ENCODE measurements at places on chromosomes 3 and 15.
A peak's percentile ranks its signal among the peaks of the same experiment; 100 is the strongest.

- no peak for DNase-seq
Measured at GRCh38 chr3:5165698-5166097, 21.8 kb upstream of the EDEM1 start.

DNA sequence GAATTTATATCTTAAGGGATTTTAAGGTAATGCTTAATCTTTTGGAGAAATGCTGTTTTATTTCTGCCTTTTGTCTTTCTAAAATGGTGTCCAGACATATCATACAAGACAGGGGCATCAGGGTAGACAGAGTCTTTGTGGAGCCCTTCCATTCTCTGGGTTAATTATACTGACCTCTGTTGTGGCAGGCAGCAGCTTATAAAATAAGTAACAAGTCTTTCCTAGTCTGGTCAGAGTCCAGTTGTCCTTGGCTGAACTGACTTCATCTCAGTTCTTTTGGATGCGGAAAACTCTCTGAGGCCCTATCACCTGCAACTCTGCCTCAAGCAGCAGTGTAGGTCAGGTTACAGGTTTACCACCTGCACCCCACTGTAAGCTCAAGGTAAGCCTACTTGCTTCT lies 19.2 kb downstream of the MYNN start:
- no peak for DNase-seq

- peak; percentile 80 for DNase-seq
Measured at GRCh38 chr3:190811775-190812480, 50.6 kb downstream of the GMNC start.

DNA sequence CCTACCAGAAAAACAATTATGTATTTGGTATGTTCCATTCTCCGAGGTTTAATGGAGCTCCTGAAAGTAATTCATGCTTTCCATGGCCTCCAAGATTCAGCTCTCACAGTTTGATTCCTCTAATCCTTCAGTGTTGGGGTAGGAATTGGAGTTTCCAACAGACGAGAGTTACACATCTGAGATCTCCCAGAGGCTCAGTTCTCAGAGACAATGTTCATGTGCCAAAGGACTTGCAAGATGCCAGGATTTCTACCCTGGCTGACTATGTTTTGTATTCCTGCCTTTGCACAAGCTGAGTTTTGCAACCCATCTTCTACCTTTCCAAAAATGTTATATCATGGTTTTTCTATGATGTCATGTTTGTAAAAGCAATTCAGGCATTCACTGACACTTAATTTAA lies 322.9 kb downstream of the ERC2 start:
- DNase-seq, result no peak

DNA sequence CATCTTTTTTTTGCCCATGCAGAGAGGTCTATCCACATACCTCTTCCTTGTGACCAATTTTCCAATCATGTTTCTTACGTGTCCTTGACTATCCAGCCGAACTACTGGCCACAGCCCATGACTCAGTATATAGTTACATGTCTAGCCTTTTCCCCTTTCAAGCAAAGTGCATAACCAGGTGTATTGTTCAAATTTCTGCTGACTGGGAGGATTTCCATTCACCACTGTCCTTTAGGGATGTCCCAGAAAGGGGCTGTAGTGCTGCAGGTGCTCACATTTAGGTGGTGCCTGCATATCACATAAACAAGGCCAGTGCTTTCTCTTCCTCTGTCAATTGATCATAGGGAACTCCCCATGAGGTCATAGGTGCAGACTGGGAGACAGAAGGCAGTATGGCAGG lies 69.4 kb upstream of the ALDH1A3 start:
- no peak for DNase-seq

DNA sequence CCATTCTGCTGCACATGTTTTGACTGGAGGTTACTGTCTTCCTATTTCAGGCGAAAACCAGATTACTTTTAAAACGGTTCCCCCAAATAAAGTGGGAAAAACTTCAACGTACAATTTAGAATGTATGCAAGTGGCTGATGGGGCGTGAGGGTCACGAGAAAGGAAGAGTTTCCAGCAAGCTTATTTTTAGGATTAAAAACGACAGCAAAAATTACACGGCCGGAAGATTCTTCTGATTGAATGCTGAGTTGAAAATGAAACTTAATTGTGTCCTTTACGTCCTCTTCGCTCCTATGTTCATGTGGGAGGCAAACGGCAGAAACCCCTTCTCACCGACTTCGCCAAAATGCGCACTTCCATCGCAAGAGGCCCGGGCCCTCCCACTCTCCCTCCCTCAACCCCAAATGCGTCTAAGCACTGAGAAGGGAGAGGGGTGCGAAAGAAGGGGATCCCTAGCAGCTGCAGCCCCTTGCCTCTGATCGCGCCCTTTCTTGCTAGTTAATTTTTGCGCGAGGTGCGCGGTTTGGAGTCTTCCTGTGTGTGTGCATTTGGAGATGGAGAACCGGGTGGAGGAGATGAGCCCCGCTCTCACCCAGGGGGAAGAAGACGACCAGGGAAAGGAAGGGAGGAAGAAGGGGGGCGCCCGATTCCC lies 656 bp downstream of the CD47 start:
- DNase-seq, result peak; percentile 64

DNA sequence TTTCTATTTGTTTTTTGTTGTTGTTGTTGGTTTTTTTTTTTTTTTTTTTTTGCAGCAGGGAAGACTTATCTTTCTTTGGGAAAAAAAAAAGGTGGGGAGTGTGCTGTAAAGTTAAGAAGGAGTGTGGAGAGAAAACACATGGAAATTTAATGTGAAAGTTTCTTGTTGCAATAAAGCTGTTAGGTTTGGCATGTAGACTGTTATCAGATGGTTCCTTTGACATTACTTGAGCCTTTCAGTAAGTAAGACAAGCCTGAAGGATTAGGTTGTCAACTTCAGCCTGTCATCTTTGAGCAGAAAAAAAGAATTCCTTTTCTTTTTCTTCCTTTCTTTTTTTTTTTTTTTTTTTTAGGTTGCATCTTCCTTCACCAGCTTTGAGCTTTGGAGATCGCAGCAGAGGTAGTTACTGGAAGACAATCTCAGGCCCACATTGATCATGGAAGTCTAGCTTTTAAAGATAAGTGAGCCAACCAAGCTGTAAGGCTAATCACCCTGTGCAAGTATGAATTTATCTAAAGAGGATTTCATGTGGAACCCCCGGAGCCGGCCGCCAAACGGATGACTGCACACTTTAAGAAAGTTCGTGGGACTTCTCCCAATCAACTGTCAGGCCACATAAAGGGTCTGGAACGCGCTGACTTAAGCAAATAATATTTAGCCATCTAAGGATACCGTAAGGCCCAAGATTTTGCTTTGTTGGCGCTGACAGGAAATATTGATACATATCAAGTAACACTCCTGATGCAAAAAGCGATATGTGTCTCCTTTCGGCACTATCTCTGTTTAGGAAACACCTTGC lies 1040.1 kb upstream of the NR2F2 start:
- DNase-seq, result no peak

GRCh38 chr15:95162069-95162468 lies 930.7 kb downstream of the MCTP2 start:
- no peak for DNase-seq

DNA sequence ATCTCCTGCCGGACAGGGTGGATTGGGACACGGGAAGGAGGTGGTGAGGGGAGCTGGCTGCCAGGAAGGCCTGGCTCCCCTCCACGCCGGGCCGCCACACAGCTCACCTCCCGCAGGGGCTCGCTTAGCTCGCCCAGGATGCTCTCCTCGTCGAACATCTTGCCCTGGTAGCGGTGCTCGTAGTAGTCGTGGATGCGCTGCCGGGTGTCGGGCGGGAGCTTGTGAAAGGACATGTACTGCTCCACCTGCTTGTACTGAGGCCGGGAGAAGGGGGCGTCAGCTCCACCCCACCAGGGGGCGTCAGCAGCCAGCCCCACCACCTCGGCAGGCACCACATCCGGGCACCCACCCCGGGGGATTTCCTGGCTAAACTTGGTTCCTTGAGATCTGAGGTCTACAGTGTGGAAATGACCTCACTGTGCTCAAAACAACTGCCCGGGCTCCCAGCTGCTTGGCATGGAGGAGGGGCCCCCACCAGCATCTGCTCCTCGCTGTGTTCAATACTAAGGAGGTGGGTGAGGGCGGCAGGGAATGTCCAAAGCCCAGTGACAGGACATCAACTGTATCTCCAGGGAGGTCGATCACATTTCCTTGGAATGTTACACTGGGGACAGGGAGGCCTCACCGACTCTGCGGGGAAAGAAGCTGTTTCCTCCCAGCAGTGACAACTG lies 43.4 kb downstream of the HCN4 start:
- DNase-seq, result no peak

- peak; percentile 76 for DNase-seq
Measured at GRCh38 chr3:169387751-169388696, 275.5 kb downstream of the MECOM start.

DNA sequence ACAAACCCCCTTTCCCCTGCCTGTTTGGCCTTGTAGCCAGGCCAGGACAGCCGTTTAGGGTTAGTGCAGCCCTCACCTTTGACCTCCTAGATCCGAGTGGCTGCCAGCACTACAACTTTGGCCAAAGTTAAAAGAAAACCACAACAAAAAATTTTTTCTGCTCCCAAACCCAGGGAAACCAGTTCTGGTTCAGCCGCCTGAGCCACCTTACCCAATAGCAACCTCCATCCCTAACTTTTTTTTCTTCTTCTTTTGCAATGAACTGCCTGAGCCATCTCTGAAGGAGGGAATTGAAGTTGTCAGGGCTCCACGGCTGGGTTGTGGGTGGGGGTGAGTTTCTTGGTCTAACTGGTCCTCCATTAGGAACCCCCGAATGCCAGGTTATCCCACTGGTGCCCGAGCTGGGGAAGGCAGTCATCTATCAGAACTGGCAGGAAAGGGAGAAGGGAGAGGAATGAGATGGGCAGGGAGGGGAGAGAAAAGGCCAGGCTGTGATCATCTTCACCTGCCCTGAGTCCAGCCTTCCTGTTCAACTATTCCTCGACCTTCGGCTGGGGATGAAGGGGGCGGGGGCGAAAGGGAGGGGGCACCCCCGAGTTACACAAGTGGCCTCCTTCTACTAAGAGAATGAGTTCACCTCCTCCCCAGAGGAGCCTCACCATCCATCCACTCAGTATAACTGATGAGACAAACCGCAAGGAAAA lies 6.2 kb upstream of the NR2F2 start:
- peak; percentile 7 for DNase-seq

- DNase-seq, result no peak
Measured at GRCh38 chr15:77647961-77648360, 15.2 kb upstream of the LINGO1 start.

- no peak for DNase-seq
Measured at GRCh38 chr3:102577082-102577789, 142.4 kb downstream of the ZPLD1 start.

DNA sequence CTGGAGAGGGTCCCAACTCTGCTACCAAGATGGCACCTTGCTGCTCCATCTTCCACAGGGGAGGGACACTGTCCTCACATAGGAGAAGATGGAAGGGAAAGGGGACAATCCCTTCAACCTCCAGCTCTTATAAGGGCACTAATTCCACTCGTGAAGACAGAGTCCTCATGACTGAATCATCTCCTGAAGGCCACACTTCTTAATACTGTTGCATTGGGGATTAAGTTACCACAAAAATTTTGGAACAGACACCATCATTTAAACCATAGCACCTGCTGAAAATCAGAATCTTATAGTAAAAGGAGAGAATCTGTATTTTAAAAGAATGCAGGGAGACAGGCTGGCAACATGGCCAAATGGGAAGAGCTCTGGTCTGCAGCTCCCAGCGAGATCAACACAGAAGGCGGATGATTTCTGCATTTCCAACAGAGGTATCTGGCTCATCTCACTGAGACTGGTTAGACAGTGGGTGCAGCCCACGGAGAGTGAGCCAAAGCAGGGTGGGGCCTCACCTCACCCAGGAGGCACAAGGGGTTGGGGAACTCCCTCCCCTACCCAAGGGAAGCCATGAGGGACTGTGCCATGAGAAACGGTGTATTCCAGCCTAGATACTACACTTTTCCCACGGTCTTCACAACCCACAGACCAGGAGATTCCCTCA lies 69.4 kb upstream of the LIPC start:
- DNase-seq, result no peak

GRCh38 chr3:46536758-46537157 lies 29.3 kb downstream of the LRRC2 start:
- DNase-seq, result no peak

GRCh38 chr15:63088533-63089245 lies 33.0 kb upstream of the LACTB start:
- DNase-seq, result no peak

- peak; percentile 79 for DNase-seq
Measured at GRCh38 chr3:119257654-119258410, 17.2 kb upstream of the B4GALT4 start.

DNA sequence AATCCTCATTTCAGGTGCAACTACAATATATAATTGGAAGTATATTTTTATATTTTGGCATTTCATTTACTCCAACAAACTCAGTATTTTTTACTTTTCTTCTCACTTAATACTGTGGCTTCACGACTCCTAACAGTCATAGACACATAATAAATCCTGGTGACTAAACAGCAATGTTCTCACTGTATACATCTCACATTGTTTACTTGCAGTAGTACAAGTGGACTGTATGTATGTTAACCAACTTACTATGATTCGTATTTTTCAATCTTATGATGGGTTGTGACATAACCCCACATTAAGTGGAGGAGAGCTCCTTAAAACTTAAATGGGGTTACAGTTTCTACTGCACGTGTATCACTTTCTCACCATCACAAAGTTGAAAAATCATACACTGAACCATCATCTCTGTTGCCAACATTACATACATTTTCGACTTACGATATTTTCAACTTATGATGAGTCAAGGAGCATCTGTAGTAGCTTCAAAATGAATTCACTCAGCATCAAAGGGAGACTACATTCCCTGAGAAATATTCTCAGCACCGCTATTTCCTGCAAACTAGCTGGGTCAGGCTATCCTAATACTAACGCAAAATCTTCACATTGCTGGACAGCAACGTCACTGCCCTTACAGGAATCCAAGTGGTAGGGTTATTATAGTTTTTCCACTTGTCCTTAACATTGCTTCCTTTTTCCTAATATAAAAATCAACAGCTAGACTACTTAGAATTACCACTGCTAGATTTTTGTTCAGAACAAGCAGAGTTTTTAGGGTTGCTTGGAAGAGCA lies 7.3 kb downstream of the ADAM10 start:
- DNase-seq, result no peak

DNA sequence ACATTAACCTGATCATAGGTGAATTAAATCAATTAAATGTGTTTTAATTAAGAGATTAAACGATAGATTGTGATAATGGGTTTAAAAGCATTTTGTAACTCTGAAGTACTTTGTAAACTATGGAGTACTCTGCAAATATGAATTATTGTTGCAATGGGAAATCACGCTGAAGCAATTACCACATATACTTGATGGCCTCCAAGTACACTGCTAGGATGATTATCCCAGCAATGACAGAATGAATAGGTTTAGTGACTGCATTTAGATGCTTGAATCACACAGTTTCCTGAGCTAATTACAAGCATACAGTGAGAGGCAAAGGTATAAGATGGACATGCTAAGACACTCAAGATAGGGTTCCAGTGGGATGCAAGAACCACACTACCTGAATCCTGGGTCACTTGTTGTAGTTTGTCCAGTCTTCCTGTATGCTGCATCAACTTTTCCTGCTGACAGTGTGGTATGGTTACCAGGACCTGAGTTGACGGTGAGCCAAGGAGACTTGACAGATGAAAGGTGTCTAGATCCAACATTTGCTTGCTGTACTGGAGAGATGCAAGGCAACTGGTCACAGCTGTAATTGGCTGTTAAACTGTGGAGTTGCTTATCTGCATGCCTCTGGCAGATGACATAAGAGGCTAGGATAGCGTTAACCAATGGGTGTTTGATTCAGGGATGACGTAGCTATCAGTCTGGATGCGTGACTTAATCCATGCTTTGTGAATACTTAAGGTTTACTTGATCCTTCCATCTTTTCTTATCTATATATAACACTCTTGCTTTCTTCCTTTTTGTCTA lies 38.0 kb downstream of the RNF13 start:
- DNase-seq, result no peak
